RWPE2 (cell line): ENCODE measurements at places on chromosomes 11 and 22.

GRCh38 chr11:100855466-100856067, 168.5 kb downstream of the ARHGAP42 start:
- no peak for DNase-seq

GRCh38 chr22:37121887-37122591, 12.5 kb upstream of the TMPRSS6 start:
- DNase-seq = no peak

DNA sequence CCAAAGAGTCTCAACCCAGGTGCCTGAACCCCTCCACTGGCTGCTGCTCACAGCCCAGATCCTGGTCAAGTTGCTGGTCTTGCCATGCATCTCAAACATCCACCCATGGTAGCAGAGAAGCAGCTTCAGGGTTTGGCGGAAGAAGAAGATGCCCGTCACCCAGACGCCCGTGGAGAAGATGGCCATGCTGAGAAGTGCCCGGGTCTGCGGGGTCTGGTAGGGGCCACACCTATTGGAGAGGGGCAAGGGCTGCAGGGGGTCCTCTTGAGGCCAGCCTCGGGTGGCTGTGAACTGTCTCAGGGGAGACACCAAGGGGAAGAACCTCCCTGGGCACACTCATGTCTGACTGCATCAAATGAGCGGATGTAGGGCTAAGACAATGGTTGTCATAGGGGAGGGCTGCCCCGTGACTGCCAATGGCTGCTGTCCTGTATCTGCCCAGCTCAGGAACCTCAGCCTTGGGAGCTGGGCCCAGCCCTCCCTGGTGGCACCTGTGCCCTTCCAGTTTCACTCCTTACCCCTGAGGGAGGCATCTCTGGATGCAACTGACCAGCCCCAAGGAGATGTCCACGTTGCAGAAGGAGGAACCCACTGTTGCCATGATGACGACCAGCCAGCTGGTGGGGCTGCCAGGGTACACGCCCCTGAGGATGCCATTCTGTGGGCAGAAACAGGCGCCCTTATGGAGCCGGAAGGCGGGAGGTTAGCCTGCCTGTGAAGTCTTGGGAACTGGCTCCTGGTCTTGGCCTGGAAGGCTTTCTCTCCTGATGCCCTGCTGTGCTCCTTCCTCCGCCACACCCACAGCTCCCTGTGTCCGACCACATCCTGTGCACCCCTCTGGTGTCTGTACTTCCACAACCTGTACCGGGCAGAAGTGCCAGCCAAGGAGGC, 1.2 kb downstream of the CPT1B start:
- DNase-seq = no peak

DNA sequence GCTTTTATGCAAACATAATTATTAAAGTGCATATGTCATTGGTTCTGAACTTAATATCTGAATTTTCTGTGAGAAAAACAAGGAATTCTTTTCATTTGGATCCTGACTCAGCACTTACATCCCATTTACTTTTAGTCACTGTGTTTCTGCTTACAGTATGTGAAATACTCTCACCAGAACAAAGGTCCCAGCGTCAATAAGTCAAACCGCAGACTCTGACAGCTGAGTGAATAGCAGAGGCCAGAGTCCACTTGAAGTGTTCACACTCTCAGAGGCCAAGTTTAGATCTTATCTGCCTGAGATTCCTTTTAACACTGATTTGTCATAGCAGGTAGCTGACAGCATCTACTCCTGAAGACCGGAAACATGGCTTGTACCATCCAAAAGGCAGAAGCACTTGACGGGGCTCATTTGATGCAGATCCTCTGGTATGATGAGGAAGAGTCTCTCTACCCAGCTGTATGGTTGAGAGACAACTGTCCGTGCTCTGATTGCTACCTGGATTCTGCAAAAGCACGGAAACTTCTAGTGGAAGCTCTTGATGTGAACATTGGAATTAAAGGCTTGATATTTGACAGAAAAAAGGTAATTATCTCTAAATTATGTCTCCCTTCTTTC, 14.6 kb downstream of the BBOX1 start:
- DNase-seq = no peak

DNA sequence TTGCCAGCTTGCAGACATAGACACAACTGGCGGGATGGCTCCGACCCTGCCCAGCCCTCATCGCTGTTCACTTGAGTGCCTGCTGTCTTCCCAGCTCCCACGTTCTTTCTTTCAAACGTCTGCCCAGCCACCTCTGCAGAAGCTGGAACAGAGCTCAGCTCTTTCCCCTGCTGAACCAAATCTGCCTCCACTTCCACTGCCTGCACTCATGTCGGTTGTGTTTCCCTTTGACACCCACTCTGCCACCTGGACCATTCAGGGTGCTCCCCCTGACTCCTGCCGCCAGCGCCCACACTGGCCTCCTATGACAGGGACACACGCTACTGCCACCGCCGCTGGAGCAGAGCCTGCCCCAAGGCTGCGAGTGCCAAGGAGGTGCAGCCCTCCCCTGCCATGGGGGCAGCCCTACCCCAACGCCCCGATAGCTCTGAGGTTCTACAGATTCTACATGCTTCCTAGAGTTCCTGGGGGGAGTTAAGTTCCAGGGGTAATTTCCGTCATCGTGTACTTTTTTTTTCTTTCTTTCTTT, 37.9 kb downstream of the TST start:
- DNase-seq = no peak

GRCh38 chr11:83364500-83365045, 78.4 kb upstream of the CCDC90B start:
- DNase-seq = no peak

DNA sequence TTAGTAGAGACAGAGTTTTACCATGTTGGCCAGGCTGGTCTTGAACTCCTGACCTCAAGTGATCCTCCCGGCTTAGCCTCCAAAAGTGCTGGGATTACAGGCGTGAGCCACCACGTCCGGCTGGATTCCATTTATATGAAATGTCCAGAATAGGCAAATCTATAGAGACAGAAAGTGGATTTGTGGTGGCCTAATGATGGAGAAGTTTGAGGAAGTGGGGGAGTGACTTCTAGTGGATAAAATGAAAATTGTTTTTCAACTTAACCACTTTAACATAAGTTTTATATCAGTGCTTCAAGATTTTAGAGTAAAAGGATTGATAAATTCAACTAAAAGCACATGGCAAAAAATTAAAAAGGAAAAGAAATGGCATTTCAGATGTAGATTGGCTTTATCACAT, 66.2 kb downstream of the HIPK3 start:
- no peak for DNase-seq

DNA sequence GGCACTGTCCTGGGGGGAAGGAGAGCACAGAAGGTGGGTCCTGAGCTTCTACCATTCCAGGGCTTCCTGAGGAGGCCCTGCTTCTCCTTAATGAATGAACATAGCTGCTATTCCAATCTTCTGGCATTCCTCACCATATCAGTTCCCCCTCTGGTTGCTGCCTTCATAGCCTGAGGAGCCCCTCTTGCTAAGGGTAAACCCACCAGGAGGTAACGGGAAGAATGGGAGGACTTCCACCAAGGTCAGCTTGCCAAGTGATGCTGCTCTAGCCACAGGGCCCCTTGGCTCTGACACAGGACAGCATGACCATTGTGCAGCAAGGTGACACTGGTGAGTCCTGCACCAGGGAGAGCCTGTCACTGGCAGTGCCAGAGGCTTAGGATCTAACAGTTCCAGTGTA, 1022.5 kb downstream of the TBC1D22A start:
- DNase-seq = no peak

DNA sequence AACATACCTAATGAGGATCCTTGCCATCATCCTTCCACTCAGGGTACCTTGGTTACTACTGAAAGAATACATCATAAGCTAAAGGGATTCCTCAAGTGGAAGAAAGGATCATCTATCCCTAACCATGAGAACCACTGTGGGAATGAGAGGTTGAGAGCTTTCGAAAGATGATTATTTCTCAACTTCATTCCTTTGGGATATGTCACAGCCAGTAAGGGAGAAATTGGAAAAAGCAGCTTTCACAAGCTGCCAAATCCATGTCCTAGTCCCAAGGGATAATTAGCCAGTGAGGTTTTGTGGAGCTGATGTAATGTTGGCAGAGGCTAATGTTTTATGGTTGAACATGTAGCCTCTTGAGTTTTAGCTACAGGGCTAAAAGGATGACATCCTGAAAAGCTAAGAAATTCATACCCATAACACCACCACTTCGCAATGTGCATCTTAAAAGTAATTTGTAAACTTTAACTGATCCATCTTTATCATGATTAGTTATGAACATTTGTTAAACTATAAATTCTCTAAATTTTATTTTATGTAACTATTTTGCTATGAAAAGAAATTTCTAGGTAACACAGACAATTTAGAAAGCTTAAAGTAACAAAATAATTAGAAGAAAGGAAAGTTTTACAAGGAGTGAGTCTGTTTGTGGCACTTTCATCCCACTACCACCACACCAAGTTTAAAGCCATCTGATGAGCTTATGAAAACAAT, 123.9 kb downstream of the MRTFA start:
- DNase-seq = no peak

DNA sequence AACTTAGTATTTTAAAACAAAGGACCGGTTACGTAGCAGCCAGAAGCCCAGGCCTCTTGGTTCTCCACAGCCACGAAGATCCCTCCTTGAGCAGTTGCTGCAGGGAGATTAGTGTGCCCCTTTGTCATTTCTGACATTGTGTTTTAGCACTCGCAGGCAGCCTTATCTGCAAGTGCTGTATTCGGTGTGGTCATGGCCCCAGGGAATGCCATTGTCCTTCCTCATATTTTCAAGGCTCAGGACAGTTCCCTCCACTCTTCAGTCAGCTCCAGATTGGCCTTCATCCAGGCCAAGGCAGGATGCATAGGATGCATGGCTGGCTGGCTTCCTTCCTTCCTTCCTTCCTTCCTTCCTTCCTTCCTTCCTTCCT, 88.5 kb downstream of the ZBTB16 start:
- DNase-seq = no peak

GRCh38 chr11:71120471-71120896, 131.9 kb downstream of the SHANK2 start:
- no peak for DNase-seq

DNA sequence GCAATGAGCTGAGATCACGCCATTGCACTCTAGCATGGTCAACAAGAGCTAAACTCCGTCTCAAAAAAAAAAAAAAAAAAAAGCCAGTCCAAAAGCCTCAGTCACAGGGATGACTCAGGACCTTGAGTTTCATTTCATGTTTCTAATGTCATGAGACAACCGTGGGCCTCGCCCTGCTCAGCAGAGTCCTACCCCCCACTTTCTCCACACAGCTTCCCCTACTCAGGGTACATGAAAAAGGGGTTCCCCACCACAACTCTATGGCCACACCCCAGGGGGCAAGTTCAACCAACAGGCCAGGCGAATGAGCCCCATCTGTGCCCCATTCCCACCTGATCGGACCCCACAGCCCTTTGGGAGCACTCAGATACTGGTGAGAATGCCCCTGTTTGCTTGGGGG, 24.3 kb upstream of the ADA2 start:
- no peak for DNase-seq

DNA sequence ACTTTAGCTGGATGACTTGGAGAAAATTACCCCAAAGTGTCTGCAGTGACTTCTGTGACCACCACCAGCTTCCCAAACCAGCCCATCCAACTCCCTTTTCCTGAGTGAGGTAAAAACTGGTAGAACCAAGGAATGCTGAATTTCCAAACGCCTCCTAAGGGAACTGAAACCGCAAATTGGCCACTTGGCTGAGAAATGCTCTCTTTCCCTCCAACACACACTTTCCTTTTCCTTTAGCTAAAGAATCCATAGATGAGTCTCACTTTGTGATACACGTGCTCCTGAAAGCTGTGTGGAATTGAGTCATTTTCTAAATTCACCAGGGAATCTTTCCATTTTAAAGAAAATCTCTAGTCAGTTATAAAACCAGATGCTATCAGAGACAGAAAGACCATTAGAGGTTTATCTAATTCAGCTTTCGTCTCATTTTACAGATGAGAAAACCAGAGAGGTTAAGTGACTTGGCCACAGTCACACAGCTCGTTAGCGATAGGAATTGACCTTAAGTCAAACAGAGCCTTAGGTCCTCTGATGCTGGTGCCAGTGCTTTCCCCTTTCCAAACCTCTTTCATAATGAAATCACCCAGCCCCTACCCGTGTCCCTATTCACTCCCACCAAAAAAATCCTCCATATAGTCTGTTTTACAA, 137.2 kb downstream of the COMMD9 start:
- DNase-seq = no peak

DNA sequence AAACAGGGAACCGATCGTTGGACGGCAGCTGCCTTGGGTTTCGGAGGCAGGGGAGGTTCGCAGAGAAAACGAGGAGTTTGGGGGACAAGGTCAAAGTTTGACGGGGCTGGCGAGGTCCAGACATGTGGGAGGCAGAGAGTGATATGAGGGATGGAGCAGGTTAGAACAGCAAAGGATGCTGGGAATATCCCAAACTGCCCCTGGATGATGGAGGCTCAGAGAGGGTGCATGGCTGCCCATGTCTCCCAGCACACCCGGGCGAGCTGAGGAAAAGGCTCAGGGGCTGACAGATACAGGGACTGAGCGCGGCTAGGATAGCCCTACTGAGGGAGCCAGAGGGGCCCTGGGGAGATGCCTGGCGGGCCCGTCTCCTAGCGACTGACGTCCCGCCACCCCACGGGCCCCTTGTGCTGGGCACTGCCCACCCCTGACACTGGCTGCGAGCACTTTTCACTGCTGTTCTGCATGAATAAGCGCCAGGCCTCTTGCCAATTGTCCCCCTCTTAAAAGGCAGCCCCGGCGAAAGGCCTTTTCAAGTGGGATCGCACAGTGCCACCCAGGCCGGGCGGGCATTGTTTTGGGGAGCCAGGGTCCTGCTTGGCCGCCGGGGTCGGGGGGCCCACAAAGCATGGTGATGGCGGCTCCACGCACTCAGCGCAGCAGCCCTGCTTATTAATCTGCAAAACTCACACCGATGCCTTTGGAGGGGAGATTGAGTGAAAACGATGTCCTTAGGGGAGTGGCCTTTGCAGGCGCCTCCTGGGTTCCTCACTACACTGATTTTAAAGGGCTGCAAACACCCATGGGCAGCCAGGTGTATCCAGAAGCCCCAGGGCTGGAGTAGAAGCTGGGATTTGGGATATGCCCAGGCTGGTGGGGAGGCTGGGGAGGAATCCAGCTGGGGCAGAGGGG, 90.0 kb upstream of the LINC01488 start:
- no peak for DNase-seq

DNA sequence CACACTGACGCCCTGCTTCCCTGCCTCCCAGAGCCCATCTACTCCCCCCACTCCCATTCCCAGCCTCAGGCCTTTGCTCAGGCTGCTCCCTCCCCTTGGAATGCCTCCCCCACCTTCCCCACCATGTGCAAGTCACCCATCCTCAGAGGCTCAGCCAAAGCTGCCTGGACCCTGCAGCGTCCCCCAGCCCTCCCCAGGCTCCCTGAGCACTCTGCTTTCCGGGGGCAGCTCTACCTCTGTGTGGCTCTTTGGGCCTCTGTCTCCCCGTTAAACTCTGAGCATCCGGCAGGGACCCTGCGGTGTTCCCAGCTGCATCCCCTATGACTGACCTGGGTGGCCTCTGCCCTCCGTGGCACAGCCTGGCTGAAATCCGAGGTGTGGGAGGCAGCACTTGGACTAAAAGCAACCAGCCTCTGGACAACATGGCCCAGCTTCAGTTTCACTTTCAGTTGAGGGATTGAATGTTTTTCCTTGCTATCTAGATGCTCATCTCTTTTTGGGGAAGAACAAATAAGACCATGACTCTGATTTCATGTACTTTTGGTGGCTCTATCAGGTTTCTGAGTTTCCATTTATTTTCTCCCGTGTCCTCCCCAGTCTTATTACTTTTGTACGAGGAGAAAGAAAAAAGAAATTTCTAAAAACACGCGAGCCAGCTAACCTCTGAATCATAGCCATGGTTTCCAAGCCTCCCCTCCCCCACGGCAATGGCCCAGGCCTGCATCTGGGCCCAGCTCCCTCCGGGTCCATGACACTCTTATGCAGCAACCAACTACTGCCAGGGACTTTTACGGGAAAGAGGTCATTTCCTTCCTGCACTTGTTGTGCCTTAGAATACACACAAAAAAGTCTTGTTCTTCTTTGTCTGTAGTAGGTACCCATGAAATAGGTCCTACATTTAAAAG, 3.8 kb downstream of the APOL3 start:
- DNase-seq = no peak
